ENCODE measurements at places on chromosomes 16 and 17.
A peak's percentile ranks its signal among the peaks of the same experiment; 100 is the strongest.

GRCh38 chr16:48680881-48681280 is 70.9 kb upstream of the N4BP1 start:
- DNase-seq = no peak

DNA sequence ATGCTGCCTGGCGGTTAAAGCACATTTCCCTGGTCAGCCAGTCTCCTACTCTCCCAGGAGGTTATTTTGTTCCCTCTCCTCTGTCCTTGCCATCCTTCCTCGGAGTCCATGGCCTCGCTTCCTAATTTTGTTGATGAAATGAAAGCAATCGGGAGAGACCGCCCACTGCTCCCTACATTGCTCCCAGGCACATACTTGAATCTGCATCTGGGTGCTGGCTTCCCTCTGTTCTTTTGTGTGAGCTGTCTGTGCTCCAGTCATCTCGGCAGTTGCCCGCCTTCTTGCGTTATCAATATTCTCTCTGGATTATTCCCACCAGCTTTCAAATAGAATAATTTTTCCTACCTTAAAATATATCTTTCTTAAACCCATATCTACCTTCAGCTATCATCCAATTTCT is 11.1 kb downstream of the KRT23 start:
- DNase-seq = no peak

GRCh38 chr17:2724784-2725164 is 13.2 kb upstream of the CLUH start:
- DNase-seq = no peak

- DNase-seq = no peak
Measured at GRCh38 chr16:70604407-70605282, 41.7 kb upstream of the IL34 start.

- DNase-seq = no peak
Measured at GRCh38 chr16:26295625-26296304, 604.0 kb downstream of the HS3ST4 start.

GRCh38 chr17:41800601-41801373 is 11.0 kb downstream of the P3H4 start:
- peak; percentile 83 for DNase-seq

DNA sequence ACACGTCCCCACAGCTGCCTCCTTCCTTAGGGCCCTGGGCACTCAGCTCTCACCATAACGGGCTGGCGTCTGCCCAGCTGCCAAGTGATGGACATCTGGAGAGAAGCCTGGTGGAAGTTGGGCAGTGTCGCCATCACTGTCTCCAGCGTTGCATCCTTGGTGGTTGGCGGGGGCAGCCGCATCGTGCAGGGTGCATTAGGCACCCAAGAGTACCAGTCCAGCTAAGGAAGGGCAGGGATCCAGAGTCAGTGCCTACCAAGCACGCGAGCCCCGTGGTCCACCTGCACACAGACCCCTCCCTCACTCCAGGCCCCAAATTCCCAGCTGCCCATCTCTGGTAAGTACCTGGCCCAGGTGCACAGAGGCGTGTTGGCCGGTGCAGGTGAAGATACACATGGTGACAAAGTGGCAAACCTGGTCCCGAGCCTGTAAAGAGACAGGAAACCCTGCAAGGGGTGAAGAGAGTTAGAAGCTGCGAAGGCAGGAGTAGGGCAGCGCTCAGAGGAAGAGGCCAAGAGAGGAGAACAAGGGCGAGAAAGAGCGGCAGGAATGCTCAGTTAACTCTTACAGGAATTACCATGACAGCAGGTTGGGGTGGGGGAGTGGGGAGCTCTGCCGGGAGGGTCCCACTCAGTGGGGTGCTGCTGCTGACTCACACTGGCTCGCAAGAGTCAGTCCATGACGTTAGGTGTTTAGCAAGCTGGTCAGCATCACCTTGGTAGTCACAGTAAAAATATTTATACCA is 9.5 kb downstream of the ALOX15 start:
- DNase-seq = no peak

- no peak for DNase-seq
Measured at GRCh38 chr17:73021771-73022170, 70.7 kb downstream of the SLC39A11 start.

- no peak for DNase-seq
Measured at GRCh38 chr17:77734371-77735080, 224.0 kb upstream of the TNRC6C start.

DNA sequence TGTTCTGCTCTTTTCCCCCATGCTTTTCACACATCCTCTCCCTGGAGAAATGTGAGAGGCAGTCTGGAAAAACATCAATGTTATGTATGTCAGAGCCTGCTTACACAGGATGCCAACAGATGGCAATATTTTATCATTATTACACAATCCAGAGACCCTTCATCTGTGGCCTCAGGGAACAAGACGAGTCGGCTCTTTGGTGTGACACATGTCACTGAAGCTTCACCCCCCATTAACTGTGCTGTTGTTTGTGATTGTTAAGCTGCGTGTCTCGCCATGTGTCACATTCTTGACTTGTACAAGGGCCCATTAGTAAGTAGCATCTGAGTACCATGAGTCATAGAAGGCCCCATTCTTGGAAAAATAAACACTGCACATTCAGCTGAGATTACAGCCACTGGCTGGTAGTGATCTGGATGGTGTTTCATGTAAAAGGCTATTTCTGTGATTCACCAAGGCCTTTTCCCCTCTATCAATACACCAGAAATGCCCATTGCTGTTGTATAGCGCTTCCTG is 682.1 kb upstream of the SOX9 start:
- no peak for DNase-seq

- no peak for DNase-seq
Measured at GRCh38 chr16:49842972-49843371, 12.9 kb downstream of the ZNF423 start.

DNA sequence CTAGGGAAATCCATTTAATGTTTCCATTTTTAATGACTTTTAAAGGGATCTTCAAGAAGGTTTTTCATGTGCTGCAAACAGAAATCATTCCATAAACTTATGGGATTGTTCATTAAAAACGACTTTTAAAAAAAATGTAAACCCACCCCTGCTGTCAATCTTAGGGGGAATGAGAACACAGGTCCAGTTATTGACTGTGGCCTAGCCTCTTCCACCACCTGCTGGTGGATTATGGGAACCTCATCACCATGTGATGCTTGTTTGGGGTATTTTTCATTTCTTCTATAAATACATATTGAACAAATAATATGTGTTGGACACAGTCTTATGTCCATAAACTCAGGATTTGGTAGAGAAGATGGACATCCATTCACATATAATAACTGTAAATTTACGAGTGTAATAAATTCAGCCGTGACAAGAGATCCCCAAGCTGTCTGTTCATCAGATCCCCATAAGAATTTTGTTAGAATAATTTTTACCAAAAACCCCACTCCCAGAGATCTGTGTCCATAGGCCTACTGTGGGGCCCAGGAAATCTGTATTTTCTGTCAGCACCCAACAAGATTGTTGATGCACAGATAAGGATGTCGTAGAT is 42.0 kb upstream of the TMC5 start:
- peak; percentile 27 for DNase-seq

DNA sequence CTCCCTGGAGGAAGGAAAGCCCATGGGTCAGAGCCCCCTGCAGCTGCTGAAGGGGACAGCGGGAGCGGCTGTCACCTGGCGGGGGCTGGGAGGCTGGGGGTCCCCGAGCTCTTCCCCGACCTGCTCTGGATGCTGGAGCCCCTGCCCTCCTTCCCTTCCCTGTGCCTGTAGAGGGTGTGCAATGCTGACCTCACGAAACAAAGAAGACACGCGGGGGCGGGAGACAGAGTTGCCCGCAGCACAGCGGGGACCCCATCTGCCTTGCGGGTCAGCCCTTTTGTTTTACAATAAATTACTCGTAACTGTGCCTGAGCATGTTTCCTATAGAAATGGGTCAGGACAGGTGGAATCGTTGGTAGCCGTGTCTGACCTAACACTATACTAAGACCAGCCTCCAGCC is 6.3 kb downstream of the SECTM1 start:
- no peak for DNase-seq

DNA sequence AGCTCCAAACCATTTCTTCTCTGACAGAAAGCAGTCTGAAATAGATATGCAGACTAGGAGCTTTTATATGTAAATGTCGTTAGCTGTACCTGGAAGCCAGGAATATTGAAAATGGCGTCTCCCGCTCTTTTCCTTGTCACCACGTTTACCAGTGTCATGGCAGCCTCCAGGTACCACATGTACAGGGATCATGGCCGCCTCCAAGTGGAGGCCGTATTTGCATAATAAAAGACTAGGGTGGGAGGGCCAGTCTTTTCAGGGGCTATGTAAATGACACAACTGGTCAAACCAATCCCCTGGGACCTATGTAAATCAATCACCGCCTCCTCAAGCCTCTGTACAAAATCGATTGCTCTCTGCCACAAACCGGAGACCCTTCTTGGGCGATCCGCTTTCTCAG is 54.3 kb downstream of the MYOCD start:
- peak; percentile 16 for DNase-seq

DNA sequence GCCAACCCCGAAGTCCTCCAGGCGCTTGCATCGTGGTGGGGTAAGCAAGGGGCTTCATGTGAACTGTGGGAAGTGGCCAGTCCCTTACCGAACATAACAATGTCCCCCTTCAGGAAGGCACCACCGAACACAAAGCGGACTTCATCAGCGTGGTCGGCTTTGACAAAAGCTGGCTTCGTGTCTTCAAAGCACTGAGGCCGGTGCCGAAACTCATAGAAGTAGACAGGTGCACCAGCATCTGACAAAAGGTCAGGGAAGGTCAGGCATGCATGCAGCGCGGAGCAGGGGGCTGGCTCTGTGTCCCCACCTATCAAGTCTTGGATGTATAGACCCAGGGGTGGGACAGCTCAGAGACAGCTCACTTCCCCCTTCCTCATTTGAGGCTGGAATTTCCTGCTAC is 16.6 kb upstream of the CES1 start:
- no peak for DNase-seq

DNA sequence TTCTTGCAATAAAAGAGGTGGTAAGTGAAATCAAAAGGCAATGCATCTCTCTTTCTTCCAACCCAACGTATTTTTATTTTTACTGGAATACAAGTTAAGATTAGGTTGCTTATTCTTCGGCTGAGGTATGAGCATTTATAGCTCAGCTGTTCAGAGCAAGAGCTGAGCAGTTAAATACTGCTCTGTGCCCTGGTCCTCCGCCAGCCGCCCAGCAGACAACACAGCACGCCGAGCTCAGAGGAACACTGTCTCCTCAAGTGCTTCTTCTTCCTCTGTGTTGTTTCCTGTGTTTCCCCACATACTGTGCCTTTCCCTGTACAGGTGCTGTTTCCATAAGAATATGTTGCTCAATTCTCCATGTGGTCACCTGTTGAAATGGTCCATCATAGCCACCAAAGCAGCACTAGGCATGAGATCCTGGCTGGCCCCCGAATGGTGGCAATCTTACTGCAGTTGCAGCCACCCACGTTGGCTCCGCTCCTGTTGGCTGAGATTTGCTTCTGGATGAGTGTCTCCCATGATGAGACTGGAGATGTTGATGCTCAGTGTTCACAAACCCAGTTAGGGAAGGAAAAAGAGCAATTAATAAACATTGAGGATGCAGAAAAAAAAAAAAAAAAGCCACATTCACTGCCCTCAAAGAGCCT is 515.3 kb downstream of the GRIN2A start:
- no peak for DNase-seq

DNA sequence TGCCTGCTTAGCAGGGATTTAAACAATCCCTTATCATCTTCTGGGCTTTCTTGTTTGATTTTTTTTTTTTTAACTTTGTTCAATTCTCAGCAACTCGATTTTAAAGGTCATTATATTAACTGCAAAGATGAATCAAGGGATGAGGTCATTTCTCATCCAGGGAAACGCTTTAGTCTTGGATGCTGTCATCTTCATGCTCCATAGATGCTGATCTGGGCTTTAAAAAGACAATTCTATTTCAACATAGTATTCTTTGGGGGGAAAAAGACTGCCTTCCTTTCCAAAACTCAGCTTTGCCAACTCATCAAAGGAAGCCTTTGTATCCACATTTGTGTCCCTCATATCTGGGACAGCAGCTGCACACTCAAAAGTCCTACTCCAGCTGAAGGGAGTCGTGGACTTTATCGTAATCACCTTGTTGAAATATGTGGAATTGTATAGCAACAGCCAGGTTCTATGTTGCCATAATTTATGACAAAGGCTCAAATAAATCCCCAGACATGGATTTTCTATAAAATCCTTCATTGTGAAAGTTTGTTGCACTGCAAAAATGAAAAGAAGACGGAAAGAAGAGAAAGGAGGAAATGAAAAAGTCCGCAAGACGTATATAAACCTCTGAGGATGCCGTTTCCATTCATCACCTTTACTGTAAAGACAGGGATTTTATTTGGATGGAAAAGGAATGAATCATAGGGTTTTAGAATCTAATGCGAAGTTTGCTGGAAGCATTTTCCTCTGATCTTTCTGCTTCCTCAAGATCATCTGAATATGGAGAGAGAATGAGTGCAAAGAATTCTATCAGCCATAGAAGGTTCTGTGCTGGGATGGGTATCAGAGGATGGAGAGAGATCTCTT is 48.6 kb upstream of the XYLT1 start:
- DNase-seq = no peak

DNA sequence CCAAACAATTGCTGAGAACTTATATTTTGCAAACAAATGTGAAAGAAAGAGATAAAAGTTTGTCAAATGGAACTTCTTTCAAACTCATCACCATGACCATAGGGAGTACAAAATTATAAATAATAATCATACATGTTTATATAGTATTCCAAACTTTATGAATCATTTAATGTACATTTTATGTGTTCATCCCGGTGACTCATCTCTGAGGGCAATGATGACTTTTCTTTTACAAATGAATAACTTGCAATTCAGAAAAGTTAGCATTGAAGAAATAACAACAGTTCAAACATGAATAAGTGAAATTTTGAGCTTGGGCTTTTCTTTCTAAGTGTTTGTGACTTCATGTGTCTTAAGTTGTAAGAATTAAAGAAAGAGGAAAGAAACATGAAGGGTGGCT is 66.3 kb upstream of the CDH8 start:
- no peak for DNase-seq

DNA sequence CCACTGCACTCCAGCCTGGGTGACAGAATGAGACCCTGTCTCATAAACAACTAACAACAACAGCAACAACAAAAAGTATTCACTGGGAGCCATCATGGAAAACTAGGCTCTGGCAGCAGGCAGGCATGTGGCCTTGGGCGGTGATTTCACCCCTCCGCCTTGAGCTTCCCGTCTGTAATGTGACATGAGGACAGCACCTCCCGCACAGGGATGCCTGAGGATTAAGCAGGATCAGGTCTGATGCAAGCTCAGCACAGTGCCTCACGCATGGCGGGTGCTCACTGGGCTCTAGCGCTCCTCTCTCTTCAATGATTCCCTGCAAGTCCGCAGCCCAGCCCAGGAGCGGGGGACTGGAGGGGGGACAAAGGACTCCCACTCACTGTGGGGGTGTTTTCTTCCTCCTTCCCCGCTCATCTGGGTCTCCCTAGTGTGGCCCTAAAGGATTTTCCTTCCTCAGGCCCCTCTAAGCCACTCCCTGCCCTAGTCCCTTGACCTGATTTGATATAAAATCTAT is 2.8 kb downstream of the PLCD3 start:
- no peak for DNase-seq

Data from iPS DF 6.9 (cell line).